Memory B cell (primary cell): ENCODE measurements at places on chromosomes 1 and 21.
A peak's percentile ranks its signal among the peaks of the same experiment; 100 is the strongest.

DNA sequence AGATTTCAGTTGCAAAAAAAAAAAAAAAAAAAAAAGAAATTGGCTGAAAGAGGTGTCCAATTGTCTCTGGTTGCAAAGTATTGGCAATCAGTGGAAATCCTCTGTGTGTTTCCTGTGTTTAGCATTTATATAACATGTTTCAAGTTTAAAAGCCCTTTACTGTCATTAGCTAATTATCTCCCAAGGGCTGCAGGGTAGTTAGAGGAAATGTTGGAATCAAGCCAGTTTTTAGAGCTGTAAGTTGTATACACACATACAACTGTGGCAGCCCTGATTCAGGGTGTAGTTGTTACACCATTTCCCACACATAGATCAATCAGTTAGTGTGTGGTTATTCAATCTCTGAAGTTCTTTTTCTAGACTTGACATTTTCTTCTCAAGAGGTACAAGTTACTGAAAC lies 8.9 kb upstream of the ZNF326 start:
- no peaks in the 10 kb centered on the region for H3K36me3 ChIP-seq
- no peaks in the 10 kb centered on the region for H3K4me1 ChIP-seq
- no peak for DNase-seq
- H3K27me3 ChIP-seq = peaks cover 1% of the 10 kb centered on the region

DNA sequence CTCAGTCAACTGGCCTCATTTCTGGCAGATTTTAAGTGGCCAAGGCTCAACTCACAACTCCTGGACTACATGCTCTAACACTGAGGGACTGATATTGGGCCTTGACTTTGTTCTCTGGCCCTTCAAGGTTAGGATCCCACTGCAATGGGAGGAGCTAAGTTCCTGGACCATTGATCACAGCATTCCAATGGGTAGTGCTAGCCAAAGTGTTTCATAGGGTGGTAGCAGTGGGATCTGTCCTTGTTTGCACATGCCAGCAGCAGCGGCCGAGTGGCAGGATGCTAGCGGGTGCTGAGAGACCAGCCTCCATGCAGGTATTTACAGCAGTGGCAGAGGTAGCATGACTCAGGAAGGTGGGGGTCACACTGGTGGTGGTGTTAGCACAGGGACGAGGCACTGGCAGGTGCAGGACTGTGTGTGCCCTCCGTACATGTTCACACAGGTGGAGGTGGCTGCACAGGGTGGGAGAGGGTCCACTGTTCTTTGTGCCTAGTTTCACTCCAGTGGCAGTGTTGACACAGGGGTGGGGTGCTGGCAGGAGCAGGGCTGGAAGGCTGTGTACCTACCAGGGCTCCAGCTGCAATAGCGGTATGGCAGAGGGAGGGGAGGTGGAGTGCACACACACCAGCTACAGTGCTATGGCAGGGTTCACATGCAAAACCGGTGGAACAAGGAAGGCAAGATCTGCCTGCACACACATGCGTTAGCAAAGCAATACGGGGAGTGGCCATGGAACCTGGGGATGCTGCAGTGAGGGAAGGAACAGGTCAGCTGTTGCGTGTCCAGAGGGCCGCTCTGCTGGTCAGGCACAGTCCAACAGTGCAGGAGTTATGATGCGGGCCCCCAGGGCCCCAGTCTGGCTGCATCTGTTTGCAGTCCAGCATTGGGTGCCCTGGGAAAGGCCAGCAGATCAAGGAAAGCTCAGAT lies 51.7 kb downstream of the COL24A1 start:
- H3K4me3 ChIP-seq = no peak overlapping the region
- H3K36me3 ChIP-seq = no peaks in the 10 kb centered on the region
- H3K27ac ChIP-seq = no peak overlapping the region
- no peak for DNase-seq
- H3K27me3 ChIP-seq = no peaks in the 10 kb centered on the region
- no peaks in the 10 kb centered on the region for H3K4me1 ChIP-seq

DNA sequence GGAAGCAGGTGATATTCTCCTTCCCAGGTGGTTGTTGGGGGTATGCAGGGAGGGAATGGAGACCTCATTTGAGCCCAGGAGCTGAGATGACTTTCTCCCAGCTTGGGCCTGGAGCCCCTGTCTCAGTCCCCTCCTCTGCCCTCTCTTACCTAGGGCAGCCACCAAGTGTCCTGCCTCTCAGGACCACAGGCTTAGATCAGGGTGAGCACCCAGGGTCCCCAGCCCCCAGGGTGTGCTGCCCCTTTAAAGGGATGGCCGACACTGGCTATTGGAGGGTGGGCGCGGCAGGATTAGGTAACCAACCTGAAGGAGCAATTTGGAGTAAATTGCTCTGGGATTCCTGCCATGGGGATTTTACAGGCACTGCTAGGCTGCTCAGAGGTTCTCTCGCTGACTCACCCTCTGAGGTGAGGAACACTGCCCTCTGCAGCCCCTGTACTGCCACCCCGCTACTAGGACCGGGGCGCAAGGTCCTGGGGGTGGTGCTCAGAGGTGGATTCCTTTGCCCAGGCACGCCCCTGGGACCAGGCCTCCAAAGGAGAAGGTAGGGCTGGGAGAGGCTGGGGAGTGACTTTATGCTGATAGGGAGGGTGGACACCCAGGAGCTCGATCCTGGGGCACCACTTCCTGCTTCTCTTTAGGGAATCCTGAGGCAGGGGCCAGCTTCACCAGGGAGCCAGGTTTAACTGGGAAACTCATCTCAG lies 1.5 kb downstream of the RPS6KA1 start:
- H3K27me3 ChIP-seq = no peaks in the 10 kb centered on the region
- no peaks in the 10 kb centered on the region for H3K36me3 ChIP-seq
- peak overlapping the region; percentile 89 for H3K4me3 ChIP-seq

DNA sequence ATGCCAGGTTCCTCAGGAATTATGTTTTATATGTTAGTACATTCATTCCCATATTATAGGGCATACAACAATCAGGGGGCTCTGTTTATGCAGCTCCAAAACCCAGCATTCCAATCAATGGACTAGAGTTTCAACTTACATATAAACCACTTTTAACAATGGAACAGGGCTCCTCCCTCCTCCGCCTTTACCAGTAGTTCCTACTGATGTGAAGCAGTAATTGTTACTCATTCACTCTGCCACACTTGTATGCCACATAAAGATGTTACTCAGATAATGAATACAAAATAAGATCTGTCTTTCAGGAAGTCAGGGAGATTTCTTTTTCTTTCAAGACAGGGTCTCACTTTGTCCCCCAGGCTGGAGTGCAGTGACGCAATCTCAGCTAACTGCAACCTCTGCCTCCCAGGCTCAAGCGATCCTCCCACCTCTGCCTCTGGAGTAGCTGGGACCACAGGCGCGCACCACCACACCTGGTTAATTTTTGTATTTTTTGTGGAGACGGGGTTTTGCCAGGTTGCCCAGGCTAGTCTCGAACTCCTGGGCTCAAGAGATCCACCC lies 17.1 kb downstream of the ZNF281 start:
- peaks cover 4% of the 10 kb centered on the region for H3K4me1 ChIP-seq
- H3K4me3 ChIP-seq = no peak overlapping the region
- no peak overlapping the region for H3K27ac ChIP-seq
- no peak for DNase-seq

DNA sequence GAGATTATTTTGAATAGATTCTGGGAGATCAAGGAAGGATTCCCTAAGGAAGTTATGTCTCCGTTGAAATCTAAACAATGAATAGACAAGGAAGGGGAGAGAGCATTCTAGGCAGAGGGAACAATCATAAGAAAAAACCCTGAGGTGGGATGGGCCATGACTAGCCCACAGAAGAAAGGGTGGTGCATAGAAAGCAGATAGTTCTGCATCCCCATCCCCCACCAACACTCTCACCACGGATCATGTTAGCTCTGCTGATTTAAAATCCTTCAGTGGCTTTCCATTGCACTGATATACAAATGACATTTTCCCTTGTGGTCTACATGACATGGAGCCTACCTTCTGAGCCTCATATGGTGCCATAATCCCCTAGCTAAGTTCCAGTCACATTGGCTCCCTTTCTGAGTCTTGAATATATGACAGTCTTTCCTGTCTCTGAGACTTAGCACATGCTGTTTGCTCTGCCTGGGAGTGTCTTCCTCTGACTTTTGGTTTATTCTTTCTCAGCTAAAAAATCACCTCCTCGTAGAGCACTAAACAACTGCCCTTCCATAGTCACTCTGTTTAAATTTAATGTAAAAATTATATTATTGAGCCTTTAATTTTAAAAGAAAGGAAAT lies 15.2 kb downstream of the SCMH1 start:
- peaks cover 21% of the 10 kb centered on the region for H3K36me3 ChIP-seq

DNA sequence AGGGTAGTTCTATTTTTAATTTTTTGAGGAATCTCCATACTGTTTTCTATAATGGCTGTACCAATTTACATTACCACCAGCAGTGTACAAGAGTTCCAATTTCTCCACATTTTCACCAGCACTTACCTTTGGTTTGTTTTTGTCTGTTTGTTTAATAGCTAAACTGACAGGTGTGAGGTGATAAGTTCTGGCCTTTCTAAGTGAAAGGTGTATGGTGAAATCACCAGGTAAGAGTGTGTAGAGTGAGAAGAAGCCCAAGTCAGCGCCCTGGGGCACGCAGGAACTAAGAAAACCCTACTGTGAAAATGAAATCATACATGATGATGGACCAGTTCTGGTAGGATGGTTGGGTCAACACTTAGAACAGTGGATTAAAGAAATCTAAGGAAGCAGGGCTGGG lies 34.5 kb downstream of the BTG3 start:
- no peak overlapping the region for H3K27ac ChIP-seq
- no peak overlapping the region for H3K4me3 ChIP-seq
- no peaks in the 10 kb centered on the region for H3K36me3 ChIP-seq
- no peaks in the 10 kb centered on the region for H3K4me1 ChIP-seq
- peaks cover 8% of the 10 kb centered on the region for H3K27me3 ChIP-seq
- no peak for DNase-seq
